ENCODE measurements at places on chromosomes 2 and 18. TPM values are rescaled to one million over a fixed set of nuclear protein-coding genes. Genes with fewer than 3 reads are reported as not detected.

GRCh38 chr18:49025767-49026500 lies 75.2 kb upstream of the SMAD7 start:
- H3K4me3 ChIP-seq, result no peak overlapping the region
- H3K27me3 ChIP-seq, result peaks cover 35% of the 10 kb centered on the region
- H3K36me3 ChIP-seq, result no peaks in the 10 kb centered on the region
- no peak for DNase-seq
- peaks cover 25% of the 10 kb centered on the region for H3K4me1 ChIP-seq

The NEU2 gene
- not detected for total RNA-seq

The LIPG gene
- total RNA-seq, result 10.8 TPM

- no peak for DNase-seq
- peaks cover 27% of the 10 kb centered on the region for H3K4me1 ChIP-seq
- H3K27me3 ChIP-seq, result no peaks in the 10 kb centered on the region
- H3K4me3 ChIP-seq, result no peak overlapping the region
- no peak overlapping the region for H3K27ac ChIP-seq
These were observed 69.6 kb downstream of the STEAP3 start for GRCh38 chr2:119293254-119293653.

GRCh38 chr18:42950732-42951131 lies 164.8 kb downstream of the RIT2 start:
- H3K4me3 ChIP-seq, result no peak overlapping the region
- H3K36me3 ChIP-seq, result no peaks in the 10 kb centered on the region
- DNase-seq, result no peak
- H3K4me1 ChIP-seq, result no peaks in the 10 kb centered on the region
- H3K27me3 ChIP-seq, result no peaks in the 10 kb centered on the region
- H3K27ac ChIP-seq, result no peak overlapping the region

DNA sequence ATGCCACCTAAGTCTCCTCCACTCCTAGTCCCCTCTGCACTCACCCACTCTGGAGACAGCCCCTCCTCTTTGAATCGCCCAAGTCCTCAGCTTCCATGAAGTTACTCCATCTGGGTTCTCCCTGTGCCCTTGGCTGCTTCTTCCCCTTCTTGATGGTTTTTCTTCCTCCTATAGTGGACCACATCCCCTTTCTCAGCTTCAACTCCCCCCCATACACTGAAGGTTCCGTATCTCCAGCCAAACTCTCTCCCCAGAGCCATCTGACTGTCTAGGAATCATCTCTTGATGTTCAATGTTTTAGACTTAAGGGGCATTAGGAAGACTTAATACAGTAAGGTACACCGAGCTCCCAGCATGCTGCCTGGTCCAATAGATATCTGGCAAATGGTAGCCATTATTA lies 39.6 kb downstream of the EMX1 start:
- H3K27ac ChIP-seq, result no peak overlapping the region
- H3K36me3 ChIP-seq, result peaks cover 6% of the 10 kb centered on the region
- no peaks in the 10 kb centered on the region for H3K4me1 ChIP-seq
- H3K27me3 ChIP-seq, result no peaks in the 10 kb centered on the region
- no peak overlapping the region for H3K4me3 ChIP-seq

- no peaks in the 10 kb centered on the region for H3K36me3 ChIP-seq
- H3K4me3 ChIP-seq, result no peak overlapping the region
- H3K27me3 ChIP-seq, result no peaks in the 10 kb centered on the region
- no peak overlapping the region for H3K27ac ChIP-seq
- H3K4me1 ChIP-seq, result peaks cover 24% of the 10 kb centered on the region
These were observed 175.8 kb upstream of the PIEZO2 start for GRCh38 chr18:11324956-11325882.

The UGT1A10 gene
- 0.10 TPM for total RNA-seq

DNA sequence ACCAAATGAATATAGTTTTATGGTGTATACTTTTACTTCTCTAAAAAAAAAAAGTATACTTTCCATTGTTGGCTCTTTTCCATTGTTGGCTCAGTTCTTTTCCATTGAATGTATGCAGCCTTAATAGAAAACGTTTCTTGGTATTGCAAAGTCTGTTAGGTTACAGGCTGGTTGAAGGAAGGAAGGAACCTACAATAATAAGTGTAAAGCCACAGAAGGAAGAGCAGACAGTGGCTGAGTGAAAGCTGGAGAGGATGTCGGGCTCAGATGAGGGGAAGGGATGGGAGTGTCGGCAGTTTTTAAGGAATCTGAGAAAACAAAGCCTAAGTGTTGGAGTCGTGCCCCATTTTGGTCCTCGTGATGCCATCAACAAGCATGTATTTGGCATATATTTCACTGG lies 6.8 kb downstream of the COPS8 start:
- H3K36me3 ChIP-seq, result peaks cover 80% of the 10 kb centered on the region
- no peak overlapping the region for H3K27ac ChIP-seq
- H3K4me1 ChIP-seq, result peaks cover 16% of the 10 kb centered on the region
- H3K27me3 ChIP-seq, result no peaks in the 10 kb centered on the region
- no peak overlapping the region for H3K4me3 ChIP-seq

DNA sequence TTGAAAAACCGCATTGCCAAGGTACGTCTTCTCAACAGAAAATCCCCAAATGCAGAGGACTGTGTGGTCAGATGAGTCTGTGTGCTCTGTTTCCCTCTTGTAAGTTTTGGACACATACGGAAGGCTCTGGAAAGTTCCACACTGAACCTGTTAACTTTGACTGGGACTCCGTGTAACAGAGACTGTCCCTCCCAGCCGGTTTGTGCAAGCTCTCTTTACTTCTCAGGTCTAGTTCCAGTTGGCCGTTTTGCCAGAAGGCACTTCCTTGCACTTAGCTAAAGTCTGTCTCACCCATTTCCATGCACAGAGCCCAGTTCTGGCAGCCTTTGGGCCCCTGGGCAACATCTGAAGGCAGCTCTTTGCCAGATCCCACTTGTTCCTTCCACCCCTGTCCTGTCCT lies 22.0 kb downstream of the EFHD1 start:
- H3K36me3 ChIP-seq, result no peaks in the 10 kb centered on the region
- H3K27me3 ChIP-seq, result no peaks in the 10 kb centered on the region
- no peak overlapping the region for H3K4me3 ChIP-seq

DNA sequence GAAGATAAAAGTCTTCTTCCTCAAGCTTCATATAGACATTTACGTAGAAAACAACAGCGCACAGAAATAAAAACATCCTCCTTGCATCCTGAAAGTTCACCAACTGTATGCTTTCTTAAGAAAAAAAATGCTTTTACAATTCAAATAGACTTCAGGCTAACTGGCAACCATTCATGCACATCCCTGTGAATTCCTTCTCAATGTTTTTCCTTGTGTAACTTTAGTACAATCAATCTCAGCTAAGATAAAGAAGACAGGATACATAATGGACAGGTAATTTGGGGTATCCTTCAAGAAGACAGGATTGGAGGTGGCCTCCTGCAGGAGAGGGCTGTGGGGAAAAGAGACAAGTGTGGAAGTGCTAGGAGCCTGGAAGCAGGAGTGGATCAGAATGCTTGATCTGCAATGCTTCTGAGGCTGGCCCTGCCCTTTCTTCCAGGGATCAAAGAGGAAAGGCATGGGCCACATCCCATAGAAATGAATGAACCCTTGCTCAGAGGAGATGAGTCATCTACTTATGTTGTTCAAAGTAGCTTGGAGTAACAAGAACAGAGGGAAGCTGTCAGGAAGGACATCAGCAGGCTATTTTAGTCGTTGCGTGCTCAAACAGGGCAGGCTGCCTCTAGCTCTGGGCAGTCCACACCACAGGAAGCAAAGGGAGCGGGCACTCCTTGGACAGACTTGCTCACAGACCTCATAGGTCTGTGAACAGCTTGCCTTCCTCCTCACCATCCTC lies 126.6 kb downstream of the TMEM131 start:
- no peaks in the 10 kb centered on the region for H3K36me3 ChIP-seq
- peaks cover 50% of the 10 kb centered on the region for H3K4me1 ChIP-seq
- H3K4me3 ChIP-seq, result no peak overlapping the region

GRCh38 chr18:78884502-78884901 lies 95.1 kb upstream of the SALL3 start:
- DNase-seq, result no peak
- no peaks in the 10 kb centered on the region for H3K36me3 ChIP-seq
- no peak overlapping the region for H3K27ac ChIP-seq
- no peak overlapping the region for H3K4me3 ChIP-seq
- H3K4me1 ChIP-seq, result no peaks in the 10 kb centered on the region
- H3K27me3 ChIP-seq, result no peaks in the 10 kb centered on the region

GRCh38 chr18:14086458-14087231 lies 45.6 kb downstream of the ZNF519 start:
- peak; percentile 50 for DNase-seq
- H3K36me3 ChIP-seq, result no peaks in the 10 kb centered on the region
- no peak overlapping the region for H3K4me3 ChIP-seq
- no peaks in the 10 kb centered on the region for H3K27me3 ChIP-seq
- no peaks in the 10 kb centered on the region for H3K4me1 ChIP-seq

The ADCYAP1 gene
- total RNA-seq, result not detected

The FNDC4 gene
- total RNA-seq, result 9.0 TPM

The SOX11 gene
- not detected for total RNA-seq
